T47D (cell line): ENCODE measurements at places on chromosomes 3 and 15.

DNA sequence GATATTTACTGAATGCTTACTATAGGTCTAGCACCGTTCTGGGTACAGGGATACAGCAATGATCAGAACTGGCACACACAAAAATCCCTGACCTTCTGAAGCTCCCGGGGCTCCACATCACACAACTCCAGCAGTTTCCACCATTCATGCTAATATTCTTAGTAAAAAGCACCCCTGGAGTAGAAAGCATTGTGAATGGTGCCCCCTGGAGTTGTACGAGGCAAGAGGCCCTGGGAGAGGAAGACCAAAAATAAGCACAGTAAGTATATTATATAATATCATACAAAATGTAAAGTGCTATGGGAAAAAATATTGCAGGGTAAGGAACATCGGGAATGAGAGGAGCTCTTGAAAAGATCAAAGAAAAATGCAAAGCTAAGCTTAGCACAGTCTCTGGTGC, 790 bp upstream of the SRGAP3 start:
- DNase-seq: no peak

GRCh38 chr3:167451282-167451681, 22.6 kb downstream of the SERPINI2 start:
- no peak for DNase-seq

GRCh38 chr3:36461597-36461996, 81.3 kb downstream of the STAC start:
- no peak for DNase-seq

DNA sequence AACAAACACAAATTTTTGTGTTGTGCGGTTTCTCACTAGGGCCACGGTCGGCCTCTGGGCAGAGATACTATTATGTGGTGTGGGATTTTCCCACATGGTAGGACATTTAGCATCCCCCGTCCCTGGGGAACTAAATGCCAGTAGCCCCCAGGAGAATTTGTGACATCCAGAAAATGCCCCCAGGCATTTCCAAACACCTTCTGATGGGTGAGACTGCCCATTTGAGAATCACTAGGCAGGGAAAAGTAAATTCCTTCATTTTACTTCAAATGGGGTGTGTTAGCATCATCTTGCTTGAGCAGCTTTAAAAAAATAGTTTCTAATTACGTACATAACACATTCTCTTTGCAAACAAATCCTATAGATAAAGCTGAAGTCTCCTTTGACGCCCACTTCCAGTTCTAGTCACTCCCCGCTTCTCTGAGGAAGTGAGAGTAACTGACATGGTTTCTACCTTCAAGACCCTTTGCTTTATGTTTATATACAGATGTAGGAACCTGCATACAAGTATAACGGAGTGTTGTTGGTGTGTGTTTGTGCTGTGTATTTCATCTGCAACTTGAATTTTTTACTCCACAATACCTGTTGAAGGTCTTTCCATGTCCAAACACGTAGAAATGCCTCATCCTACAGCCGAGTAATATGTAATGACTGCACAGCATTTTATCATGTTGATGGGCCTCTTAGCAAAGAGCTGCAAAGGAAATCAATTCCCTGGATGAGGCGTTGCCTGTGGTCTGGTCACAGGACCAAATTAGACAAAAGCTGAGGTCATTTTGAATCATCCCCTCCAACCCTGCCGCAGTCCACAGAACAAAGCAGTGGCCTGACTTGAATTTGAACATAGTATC, 31.4 kb upstream of the ZBTB38 start:
- no peak for DNase-seq

DNA sequence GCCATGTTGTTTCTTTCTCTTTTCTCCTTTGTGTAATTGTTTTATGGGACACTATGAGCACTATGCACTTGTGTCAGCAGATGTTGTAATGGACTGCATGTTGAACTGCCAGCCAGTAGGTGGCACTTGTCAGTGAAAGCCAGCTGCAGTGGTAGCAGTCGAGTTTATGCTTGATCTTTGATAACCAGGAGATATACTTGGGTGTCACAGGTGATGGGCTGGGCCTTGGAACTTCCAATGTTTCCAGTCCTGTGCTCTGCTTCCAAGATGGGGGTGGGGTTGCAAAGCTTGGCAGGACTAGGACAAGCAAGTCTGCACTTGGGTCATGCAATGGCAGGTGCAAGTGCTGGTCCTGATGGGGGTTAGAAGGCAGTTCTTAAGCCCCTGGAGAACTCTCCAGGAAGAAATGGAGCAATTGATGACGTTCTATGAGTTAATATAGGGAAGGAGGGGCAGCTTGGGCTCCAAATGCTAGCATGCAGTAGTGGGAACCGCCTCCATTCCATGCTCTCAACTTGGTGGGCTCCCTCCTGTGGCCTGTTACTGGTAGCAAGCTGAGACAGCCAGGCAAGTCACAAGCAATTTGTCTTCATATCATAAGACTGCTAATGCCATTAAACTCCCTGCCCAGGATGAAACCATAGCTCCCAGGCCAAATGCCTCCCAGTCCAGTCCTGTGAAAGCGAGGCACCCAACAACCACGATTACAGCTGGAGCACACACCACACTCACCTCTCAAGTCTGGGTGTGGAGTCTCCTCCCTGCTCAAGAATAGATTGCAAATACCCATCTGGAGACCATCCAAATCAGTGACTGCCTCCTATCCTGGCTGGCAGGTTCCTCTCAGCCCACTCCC, 287.2 kb downstream of the CGGBP1 start:
- no peak for DNase-seq

DNA sequence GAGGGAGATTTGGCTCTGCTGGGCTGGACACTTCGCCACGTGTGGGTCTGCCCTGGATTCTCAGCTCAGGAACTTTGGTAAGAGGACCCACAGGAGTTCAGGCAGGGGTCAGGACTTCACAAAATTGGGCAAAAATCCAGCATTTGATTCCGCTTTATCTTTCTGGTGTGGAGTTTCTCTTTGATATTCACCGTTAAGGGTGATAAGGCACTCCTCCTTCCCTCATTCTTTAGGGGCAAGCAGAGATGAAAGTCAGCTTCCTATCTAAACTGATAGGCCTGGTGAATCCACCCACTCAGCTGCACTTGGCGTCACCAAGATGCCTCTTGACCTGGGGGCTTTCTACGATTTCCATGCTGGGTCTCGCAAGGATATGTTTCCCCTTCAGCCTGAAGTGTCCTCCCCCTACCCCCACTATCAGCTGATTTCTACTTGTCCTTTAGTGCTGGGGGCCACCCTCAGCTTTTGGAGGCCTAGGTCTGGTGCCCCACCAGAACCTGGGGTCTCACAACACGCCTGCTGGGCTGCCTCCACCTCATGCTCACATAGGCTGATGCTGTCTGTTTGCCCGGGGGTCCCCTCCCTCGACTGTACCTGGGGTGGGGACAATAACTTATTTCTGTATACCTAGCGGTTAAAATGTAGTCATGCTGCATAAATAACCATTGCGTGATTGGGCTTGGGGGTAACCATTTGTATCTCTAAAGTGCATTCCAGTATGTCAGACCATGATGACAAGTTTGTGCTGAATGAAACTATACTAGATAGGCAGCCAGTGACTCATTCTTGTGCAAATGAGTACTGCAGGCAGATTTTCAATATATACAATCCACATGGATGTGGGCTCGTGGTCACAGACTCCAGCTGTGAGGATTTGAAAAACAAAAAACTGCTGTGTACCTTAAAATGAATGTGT, 248.3 kb downstream of the ADAMTS17 start:
- no peak for DNase-seq

DNA sequence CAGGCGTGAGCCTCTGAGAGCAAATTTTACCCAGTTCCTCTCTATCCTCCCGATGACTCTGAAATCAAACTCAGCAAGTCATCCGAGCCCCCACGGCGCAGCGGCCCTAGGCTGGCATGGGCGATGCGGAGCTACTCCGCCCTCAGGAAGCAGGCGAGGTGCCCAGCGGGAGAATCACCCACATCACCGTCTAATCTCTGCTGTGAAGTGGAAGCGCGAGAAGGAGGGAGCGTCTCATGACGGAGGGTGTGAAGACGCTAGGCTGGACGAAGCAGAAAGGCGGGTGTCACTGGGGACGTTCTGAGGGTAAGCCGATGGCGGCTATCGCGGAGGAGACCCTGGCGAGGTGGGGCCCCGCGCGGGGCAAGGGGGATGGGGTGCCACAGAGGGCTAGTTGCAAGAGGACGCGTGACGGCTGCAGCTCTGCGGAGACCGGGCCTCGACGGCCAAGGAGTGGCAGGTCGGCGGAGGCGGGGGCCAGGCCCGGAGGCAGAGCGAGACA, 9.1 kb upstream of the GNAI2 start:
- DNase-seq: no peak

- DNase-seq: no peak
Observed at GRCh38 chr3:11072631-11073030, 80.1 kb downstream of the SLC6A1 start.

DNA sequence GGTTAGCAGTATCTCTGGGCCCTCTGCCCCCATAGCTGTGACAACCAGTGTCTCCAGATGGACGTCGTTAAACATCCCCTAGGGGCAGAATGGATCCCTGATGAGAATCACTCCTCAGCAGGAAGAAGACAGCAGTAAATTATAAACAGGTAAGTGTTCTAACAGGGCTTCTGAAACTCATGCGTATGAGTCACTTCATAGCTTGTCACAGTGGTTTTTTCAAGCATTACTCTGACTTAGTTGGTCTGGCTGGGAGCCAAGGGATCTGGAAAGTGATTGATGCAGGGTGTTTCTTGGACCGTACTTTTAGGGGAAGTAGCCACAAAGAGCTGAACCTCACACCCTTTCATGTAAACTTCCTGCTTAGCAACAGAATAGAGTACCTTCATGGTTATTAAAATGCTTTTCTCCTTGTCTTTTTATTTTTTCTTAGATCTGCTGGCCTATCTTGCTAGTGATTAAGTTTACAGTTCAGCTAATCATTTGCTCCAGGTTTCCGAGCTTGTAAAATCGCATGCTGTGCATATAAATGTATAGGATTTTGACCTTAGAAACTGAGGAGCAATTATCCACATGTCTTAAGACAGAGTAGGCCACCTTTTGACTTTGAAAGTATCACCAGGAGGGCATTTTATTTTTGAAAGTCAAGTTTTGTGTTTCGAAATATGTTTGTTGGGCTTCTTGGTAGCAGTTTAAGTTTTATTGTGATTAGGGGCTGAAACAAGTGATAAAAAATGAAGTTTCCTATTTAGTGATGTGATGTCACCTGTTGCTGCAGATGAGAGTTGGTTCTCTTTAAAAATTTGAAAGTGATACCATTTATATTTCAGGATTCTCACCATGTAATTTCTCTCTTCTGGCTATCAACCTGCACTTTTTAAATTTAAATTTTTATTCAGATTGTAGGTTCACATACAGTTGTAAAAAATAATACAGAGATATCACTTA, 333.9 kb downstream of the PTPRG start:
- no peak for DNase-seq

DNA sequence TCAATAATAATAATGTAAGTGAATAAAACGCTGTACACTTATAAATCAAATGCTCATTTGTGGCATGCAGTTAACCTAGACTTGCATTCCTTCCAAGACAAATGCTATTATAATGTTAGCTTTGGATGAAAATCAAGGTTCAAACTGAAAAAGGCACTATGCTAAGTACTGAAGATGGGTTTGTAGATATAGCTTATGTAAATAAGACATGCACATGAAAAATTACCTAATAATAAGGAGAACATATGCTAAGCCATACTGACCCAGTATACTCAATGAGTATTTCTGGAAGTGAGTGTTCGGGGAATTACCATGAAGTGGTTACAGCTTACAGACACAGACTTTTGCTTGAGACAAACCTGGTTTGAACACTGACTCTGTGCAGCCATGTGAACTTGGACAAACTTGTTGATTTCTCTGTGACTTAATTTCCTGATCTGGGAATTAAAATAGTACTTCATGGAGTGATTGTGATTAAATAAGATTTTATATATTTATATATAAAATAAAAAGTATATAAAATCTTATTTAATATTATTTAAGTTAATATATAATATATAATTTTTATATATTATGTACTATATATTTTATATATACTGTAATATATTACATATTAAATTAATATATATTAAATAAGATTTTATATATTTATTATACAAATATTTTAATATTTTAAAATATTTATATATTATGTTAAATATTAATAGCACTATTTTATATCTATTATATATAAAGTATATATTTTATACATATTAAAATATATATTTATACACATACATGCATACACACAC, 159.2 kb downstream of the ZPLD1 start:
- peak; percentile 53 for DNase-seq

DNA sequence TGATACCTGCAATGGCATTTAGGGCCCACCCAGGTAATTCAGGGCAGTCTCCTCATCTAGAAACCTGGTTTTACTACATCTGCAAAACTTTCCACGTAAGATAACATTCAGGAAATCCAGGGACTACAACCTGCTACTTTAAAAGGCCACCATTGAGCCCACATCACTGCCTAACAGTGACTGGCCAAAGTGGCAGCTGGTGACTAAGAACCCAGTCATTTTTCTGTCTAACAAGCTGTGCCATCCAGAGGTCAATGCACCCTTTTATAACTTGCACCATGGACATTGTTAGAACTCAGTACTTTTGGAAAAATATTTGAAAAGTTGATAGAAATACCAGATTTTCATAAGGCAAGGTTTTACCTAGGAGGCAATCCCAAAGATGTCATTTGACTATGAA, 492.4 kb downstream of the OTOL1 start:
- no peak for DNase-seq

DNA sequence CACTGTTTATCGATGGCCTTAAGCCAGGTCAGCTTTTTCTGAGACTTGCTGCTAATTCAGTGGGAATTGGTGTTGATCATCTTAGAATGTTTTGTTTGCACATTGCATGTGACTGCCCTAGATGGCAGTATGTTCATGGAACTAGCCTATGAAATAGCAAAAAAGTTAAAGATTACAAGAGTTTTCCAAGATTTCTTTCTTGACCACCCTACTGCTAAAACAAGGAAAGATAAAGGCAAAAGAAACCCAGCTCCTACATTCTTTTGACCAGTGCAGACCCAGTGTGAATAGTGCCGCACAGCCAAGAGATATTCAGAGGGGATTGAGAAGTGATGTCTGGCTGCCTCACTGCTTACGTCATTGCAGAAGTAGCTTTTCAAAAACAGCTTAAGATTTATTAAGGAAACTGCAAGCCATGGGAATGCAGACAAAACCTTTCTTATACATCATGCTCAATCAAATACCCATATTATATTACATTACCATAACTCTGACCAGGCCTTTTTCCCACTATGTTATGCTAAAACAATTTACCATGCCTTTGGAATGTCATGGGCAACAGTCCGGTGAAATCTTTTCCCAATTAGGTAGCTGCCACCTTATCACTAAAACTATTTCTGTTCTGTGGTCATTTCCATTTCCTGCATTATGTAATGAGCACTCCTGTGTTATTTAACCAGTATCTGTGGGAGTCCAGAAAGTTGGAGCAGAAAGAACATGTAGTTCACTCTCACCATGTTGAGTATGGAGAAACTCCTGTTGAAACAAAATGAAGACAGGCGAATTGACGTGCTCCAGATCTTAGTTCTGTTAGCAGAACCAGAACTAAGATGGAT, 6.0 kb downstream of the PHLDB2 start:
- no peak for DNase-seq

GRCh38 chr15:51075364-51075763, 19.3 kb downstream of the TNFAIP8L3 start:
- no peak for DNase-seq

GRCh38 chr3:160280836-160281235, 55.6 kb downstream of the C3orf80 start:
- no peak for DNase-seq
